ENCODE measurements at places on chromosomes 4 and X.

DNA sequence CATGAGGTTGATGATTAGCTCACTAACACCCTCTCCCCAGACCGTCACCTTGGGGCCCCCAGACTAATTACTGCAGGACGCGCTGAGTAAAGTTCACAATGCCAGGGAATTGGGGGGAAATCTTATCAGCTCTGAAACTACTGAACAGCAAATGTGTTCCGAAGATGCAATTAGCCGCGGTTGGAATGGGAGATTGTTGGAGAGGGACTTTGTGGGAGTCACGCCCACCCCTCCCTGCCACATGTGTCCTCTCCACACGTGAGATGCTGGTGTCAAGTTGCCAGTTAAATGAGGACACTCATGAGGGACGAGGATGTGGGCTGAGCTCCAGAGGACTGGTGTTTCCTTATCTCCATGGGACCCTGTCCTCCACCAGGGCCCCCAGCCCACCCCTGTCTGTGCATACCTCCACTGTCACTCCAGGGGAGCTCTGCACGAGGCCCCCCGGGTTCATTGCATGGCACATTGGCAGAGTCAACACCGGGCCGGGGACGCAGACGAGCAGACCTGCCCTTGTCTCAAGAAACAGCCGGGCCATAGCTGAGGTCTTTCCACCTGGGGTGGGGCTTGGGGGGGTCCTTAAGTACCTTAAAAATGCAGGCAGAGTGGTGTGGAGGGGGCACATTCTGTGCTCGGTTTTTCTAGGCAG lies 175.4 kb upstream of the PSAPL1 start:
- H3K4me1 ChIP-seq: no peaks in the 10 kb centered on the region
- no peak overlapping the region for H3K27ac ChIP-seq
- no peaks in the 10 kb centered on the region for H3K27me3 ChIP-seq
- no peaks in the 10 kb centered on the region for H3K36me3 ChIP-seq

DNA sequence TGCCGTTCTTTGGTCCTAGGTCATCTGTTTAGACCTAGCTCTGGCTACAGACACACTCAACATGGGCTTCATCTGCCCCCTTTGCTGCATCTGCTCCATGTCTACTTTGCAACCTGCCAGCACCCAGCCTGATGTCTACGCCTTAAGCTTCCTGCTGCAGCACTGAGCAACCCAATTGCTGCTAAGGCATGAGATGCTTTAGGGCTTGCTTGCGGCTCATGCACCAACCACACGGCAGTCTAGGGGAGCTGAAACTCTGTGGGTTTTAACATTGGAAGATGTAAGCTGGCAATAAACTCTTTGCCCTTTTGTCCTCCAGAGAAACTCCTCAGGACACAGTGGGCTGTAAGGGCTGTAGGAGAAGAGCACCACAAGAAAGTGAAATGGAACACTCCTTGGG lies 11.7 kb upstream of the CLNK start:
- H3K4me1 ChIP-seq: no peaks in the 10 kb centered on the region
- no peak overlapping the region for H3K27ac ChIP-seq
- no peaks in the 10 kb centered on the region for H3K36me3 ChIP-seq
- no peak overlapping the region for H3K4me3 ChIP-seq
- H3K27me3 ChIP-seq: no peaks in the 10 kb centered on the region
- DNase-seq: no peak

DNA sequence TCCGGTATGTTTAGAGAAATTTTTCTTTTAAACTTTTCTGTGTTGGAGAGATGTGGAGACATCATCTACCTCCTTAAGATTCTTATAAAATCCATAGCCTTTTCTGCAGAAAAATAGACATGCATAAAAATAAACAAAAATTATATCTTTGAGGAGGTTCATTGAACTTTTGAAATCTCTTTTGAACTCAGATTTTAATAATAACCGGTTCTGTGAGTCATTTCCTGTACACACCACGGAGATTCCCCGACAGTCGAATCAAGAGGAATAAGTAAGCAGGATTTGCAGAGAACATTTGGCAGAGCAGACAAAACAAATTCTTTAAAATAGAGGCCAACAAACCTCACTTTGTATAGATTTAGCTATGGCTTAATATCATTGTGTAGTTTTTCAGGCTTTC lies 918.7 kb upstream of the POU3F4 start:
- no peaks in the 10 kb centered on the region for H3K27me3 ChIP-seq
- no peak overlapping the region for H3K27ac ChIP-seq
- no peak for DNase-seq
- H3K36me3 ChIP-seq: no peaks in the 10 kb centered on the region
- no peaks in the 10 kb centered on the region for H3K4me1 ChIP-seq

GRCh38 chrX:112867570-112867969 lies 26.9 kb upstream of the AMOT start:
- H3K4me1 ChIP-seq: no peaks in the 10 kb centered on the region
- no peak overlapping the region for H3K4me3 ChIP-seq
- no peak overlapping the region for H3K27ac ChIP-seq
- H3K27me3 ChIP-seq: no peaks in the 10 kb centered on the region

DNA sequence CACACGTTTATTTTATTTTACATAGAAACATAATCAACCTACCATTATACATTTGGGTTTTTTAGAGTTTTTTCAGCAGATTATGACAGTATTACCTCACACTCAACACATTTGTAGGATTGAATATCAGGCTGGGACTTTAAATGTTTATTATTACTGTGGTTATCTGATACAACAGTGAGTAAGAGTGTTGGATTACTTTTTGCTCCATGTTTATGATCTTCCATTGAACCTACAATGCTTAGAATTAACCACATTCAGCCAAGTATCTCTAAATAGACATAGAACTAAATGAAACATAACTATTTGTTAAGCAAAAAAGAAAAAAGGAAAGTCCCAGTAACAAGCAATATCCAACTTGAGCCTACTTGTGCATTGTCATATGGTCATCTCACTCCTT lies 607.4 kb upstream of the PITX2 start:
- H3K27me3 ChIP-seq: no peaks in the 10 kb centered on the region
- no peak overlapping the region for H3K27ac ChIP-seq
- H3K4me3 ChIP-seq: no peak overlapping the region
- no peak for DNase-seq
- no peaks in the 10 kb centered on the region for H3K36me3 ChIP-seq

GRCh38 chr4:181234951-181235680 lies 1008.1 kb upstream of the TENM3 start:
- H3K27me3 ChIP-seq: no peaks in the 10 kb centered on the region
- no peaks in the 10 kb centered on the region for H3K36me3 ChIP-seq
- no peak overlapping the region for H3K27ac ChIP-seq
- no peak overlapping the region for H3K4me3 ChIP-seq
- H3K4me1 ChIP-seq: no peaks in the 10 kb centered on the region

DNA sequence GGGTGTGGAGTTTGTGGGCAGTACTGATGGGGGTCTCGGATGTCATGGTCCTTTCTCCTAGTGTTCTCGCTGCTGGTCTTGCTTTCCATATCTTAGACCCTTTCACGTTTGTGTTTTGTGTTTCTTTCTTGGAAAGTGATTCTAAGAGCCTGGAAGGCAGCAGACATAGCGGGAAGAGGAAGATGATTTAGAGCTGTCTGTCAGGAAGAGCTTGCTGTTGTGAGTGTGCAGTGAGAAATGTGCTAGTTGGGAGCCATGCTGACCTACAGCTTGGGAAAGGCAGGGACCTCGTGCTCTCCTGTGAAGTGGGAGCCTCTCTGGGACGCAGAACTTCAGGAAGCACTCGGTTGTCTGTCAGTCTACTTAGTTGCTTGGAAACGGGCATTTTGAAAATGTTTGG lies 122.2 kb downstream of the ZNF518B start:
- H3K4me1 ChIP-seq: no peaks in the 10 kb centered on the region
- H3K27me3 ChIP-seq: peaks cover 10% of the 10 kb centered on the region
- no peaks in the 10 kb centered on the region for H3K36me3 ChIP-seq
- no peak overlapping the region for H3K27ac ChIP-seq

- H3K4me3 ChIP-seq: no peak overlapping the region
- H3K4me1 ChIP-seq: no peaks in the 10 kb centered on the region
- H3K27ac ChIP-seq: no peak overlapping the region
- H3K27me3 ChIP-seq: no peaks in the 10 kb centered on the region
- DNase-seq: peak; percentile 93
These were observed 6.6 kb downstream of the GUCY2F start for GRCh38 chrX:109475174-109475891.

DNA sequence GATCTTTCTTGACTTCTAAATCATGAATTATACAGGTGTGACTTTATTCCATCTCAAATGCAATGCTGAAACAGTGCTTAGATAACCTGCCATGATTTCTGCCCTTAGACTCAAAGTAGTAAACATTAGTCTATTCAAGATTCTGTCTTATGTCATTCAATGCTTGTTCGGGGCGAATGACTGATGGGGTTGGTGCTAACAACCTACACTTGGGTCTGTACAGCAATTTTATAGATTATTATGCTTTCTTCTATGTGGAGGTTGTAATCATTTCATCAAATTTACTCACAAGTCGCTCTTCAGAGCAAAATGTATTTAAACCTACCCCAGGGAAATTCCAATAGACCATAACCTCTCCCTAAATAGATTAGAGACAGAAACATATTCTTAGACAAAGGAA lies 1021.5 kb upstream of the GRID2 start:
- DNase-seq: no peak
- H3K4me3 ChIP-seq: no peak overlapping the region

DNA sequence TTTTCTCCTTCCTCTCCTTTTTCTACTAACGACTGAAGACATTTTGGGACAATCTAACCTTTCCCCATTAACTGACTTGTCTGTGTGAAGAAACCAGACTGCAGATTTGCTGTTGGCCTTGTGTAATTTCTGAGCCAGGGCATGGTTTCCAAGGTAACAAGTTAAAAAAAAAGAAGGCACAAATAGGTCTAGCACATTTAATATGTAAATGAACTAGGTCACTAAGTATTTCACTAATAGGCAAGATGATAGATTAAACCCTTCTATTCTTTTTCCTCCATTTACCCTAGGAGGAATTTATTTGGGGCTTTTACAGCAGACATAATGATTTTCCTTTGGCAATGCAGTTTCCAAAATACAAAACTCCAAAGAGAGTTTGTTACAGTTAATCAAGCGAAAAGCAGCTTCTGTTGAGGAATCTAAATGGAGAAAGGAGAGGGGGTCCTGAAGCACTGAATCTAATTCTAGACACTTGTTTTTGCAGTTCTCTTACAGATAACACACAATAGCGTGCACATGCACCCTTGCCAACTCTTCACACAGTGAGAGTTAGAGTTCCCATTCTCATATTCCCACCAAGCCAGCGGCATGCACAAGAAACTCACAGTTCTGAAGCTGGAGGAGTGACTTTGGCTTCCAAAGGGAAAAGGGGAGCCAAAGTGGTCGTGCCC lies 72.0 kb downstream of the TSPAN5 start:
- peaks cover 10% of the 10 kb centered on the region for H3K4me1 ChIP-seq
- no peak for DNase-seq
- H3K4me3 ChIP-seq: no peak overlapping the region
- H3K36me3 ChIP-seq: no peaks in the 10 kb centered on the region

- no peak overlapping the region for H3K4me3 ChIP-seq
- no peaks in the 10 kb centered on the region for H3K36me3 ChIP-seq
- no peak overlapping the region for H3K27ac ChIP-seq
- H3K27me3 ChIP-seq: no peaks in the 10 kb centered on the region
These were observed 624.2 kb downstream of the GLUD2 start for GRCh38 chrX:121671649-121672048.

- no peak for DNase-seq
- H3K27me3 ChIP-seq: no peaks in the 10 kb centered on the region
- no peak overlapping the region for H3K4me3 ChIP-seq
- H3K27ac ChIP-seq: no peak overlapping the region
- H3K36me3 ChIP-seq: no peaks in the 10 kb centered on the region
- no peaks in the 10 kb centered on the region for H3K4me1 ChIP-seq
These were observed 224.1 kb downstream of the SHROOM3 start for GRCh38 chr4:76659103-76659490.

DNA sequence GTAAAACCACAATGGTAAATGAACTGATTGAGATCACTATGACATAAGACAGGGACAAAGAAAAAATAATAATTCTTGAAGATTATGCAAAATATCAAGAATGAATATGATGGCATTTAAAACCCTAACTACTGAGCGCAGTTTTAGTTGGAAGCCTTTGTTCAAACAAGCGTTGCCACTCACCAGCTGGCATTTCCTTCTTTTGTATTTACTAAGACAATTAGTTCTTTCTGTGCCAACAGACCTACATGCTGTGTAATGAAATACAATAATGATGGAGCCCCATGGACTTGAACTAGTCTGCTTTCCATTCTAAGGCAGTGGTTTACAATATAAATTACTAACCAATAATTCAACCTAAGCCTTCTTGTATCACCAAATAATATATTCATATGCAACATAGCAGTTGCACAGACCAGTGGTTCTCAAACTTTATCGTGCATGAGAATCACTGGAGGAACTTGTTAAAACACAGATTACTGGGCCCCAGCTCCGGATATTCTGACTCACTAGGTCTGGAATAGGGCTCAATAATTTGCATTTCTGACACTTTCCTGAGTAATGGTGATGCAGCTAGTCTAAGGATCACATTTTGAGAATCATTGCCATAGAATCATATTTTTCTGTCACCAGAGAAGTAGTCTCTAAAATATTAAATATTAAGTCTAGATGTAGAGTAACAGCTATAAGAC lies 196.4 kb upstream of the MAGEB18 start:
- no peaks in the 10 kb centered on the region for H3K4me1 ChIP-seq
- H3K27ac ChIP-seq: no peak overlapping the region
- DNase-seq: no peak
- no peaks in the 10 kb centered on the region for H3K36me3 ChIP-seq
- H3K27me3 ChIP-seq: no peaks in the 10 kb centered on the region
- H3K4me3 ChIP-seq: no peak overlapping the region

- no peaks in the 10 kb centered on the region for H3K36me3 ChIP-seq
- H3K4me3 ChIP-seq: no peak overlapping the region
- no peak for DNase-seq
- no peaks in the 10 kb centered on the region for H3K4me1 ChIP-seq
- no peaks in the 10 kb centered on the region for H3K27me3 ChIP-seq
These were observed 31.1 kb upstream of the HPGDS start for GRCh38 chr4:94373752-94374151.

DNA sequence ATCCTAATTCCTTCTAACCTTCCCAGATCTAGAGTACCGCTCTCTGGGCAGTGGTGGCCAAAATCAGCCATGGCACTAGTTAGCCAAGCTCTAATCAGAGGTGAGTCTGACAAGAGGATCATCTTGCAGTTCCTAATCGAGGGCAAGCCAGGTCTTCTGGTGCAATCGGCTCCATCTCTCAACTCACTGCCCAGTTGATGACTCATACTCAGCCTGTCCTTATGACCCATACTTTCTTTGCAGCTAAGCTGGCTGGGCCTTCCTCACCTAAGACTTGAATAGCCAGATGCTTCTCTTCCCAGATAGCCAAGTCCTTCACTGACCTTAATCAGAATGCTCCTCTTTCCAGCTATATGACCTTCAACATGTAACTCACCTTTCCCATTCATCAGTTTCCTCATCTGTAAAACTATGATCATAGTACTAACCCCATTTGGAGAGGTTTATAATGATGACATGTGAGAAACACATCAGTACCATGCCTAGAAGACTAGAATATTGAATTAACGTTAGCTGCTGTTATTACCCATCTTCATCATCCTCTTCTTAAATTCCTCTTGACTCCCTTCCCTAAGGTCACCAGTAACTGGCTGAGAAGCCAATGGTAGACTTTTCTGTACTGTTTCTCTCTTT lies 57.1 kb downstream of the RELL1 start:
- H3K36me3 ChIP-seq: peaks cover 32% of the 10 kb centered on the region
- no peak overlapping the region for H3K27ac ChIP-seq
- H3K27me3 ChIP-seq: no peaks in the 10 kb centered on the region
- no peak overlapping the region for H3K4me3 ChIP-seq
